ENCODE measurements at places on chromosomes 2 and 18.

DNA sequence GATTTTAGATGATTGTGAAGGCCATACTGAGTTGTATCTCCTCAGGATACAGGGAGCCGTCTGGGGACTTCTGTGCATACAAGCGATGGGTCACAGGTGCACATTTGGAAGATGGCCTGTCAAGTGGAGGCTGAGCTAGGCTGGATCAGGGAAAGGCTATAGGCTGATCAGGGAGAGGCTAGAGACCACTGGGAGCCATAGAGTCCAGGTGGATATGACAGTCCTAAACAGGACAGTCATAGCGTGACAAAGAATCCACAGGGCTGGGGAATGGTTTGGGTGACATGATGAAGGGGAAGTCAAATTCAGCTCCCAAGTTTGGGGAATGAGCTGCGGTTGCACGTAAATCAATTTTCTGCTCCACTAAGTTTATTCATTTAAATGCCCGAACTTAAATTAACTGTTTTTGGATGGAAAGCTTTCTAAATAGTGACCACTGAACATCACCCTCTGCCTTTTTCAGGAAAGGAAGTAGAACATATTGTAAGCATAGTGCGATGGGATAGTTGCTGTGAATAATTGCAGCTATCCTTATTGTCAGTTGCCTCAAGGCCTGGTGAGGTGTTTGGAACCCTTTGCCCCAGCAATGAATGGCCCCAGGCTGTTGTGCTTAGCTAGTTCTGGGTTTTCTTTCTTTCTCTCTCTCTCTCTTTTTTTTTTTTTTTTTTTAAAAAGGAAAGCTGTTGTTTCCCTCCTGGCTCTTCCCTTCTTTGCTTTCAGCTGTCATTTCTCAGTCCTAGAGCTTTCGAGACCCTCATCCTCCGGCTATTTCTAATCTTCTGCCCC is 50.5 kb downstream of the KLHL29 start:
- no peak for DNase-seq

DNA sequence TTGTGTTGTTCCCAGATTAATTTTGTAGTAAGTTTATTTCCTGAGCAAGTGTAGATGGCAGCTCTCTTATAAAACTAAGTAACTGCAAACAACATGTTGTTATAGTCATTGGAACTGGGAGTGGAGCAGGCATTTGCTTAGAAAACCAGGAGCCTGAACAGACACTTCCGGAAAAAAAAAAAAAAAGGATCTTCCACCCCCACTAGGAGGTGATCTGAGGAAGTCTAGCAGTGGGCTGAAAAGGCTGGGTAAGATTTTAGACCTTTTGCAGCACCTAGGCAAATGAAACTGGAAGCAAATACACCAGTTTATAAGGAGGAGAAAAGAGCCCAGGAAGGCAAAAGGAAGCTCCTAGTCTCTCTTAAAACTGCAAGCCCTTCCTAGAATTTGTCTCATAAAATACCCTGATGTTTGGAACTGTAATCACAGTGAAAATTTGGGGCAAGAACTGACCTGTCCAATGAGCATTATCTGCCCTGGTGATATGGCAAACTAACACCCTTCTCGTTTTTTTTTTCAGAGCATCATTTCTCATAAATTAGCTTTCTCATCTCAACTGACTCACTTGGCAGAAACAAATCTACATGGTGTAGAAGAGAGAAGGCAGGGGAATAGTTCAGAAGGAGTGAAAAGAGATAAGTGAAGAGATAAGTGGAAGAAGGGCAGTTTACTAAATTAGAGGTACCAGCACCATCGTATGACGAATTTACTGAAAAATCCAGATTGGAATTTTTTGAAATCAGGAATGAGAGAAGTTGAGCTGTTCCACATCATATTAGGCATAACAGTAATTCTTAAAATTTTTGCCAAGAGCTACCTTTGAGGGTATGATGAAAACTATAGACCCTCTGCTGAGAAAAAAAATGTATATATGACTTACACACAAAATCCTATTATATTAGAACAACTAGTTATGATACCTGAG is 4.2 kb upstream of the CCNYL1 start:
- DNase-seq = no peak

- DNase-seq = no peak
These were observed 27.2 kb downstream of the MARCO start for GRCh38 chr2:118968961-118969733.

DNA sequence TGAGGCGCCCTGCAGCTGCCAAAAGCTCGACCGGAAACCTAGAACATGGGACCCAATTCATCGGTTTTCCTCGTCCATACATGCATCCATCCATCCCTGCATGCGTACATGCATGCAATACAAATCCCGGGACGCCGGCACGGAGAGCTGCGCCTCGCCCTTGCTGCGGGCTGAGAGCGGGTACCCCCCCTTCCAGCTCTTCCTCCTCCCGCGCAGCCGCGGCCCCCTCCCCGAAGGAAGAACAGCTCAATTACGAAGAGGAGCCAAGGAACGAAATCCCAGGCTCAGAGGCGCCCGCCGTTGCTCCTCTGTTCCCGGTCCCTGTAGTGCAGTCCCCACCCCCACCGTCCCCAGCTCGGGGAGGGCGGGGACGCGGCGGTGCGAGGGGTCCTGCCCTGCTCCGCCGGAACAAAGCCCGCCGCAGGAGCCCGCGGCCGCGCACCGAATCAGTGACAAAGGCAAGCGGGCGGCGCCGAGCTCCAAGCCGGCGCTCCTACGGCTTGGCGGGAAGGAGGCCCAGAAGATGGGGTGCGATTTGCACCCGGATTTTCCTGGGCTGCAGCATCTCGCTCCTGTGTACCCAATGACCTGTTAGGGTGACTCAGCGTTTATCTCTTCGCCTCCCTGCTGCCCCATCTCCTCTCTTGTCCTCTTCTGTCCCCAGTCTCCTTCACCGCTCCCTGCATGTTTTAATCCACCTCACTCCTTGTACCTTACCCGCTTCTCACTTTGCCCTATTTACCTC is 8.9 kb upstream of the POU3F3 start:
- no peak for DNase-seq

DNA sequence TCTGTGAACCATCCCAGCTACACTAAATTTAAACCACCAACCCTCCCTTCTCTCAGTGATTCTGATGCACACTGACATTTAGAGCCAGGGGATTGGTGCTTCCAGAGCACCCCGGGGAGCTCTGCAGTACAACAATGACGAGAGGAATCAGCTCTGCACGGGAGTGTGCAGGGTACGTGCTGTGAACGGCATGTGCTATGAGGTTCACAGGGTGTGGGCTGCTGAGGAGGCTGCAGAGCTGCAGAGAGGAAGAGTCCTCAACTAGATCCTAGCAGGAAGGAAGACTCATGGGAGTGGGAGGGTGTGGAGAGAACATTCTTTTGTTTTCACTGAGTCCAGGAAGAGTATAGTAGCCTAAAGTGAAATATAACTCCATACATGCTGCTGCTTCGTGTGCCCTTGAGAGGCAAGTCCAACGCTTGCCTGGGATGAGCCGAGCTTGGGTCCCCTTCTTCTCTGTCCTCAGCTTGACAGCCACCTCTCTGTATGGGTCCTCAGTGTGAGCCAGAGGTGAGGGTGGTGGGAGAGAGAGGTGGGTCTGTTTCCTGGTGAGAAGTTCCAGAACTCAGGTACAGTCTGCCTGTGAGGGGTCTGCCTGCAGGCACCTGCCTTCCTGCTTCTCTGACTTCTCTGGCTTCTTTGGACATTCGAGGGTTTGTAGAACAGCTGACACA is 118.8 kb downstream of the CTIF start:
- no peak for DNase-seq

DNA sequence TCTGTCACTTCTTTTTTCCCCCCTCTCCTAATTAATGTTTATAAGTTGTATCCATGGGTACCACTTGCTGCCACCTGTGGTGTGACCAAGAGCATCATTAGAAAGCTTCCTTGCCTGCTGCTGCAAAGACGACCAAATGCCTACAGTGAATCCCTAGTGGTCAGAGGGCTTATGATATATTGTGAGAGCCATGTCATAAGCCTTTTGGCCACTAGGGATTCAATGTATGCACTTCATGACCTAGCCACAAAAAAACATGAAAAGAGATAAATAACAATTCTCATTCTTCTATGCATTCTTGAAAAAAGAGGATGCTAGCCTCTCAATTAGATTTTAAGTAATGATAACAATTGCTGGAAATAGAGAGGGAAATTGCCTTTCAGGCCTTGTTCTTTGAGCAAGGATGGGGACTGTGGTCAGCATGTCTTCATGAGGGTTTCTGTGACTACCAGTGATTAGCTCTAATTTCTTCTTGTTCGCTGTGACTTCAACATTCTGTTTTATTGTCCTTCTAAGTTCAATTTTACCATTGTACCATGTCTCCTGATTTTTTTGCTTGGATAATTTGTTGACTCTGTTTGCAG is 435.3 kb downstream of the TGIF1 start:
- no peak for DNase-seq

DNA sequence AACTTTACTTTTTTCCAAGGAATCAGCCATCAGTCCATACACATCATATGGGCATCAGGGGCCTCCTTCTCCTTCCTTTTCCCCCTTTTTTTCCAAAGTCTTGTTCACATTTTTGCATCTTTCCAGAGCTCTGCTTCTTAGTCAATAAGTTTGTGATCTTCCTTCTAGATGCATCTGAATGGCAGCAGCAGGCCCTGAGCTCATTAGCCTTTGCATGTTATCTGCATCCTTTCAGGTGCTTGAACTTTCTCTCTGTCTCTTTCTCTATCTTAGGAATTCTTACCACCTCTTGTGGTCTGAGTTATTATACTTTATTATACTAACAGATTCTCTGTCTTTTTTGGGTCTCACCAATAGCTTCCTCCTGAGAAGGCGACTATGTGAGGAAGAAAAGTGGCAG is 312.4 kb upstream of the FANCL start:
- no peak for DNase-seq

DNA sequence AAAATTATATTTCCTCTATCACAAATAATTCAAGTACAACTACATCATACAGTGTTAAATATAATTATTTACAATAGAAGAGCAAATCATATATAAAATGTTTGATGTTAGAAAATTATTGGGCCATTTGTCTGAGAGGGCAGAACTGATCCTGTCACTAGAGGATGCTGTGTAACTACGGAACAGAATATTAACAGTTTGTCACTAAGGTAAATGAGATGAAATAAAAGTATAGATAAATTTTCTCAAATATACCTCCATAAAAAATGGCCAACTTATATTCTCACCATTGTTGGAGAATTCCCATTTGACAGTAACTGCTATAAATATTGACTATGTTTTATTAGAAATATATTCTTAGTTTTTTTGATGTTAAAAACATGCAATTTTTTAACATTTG is 1067.4 kb upstream of the DDX18 start:
- no peak for DNase-seq

- no peak for DNase-seq
These were observed 141.7 kb downstream of the GLI2 start for GRCh38 chr2:120877409-120877808.

DNA sequence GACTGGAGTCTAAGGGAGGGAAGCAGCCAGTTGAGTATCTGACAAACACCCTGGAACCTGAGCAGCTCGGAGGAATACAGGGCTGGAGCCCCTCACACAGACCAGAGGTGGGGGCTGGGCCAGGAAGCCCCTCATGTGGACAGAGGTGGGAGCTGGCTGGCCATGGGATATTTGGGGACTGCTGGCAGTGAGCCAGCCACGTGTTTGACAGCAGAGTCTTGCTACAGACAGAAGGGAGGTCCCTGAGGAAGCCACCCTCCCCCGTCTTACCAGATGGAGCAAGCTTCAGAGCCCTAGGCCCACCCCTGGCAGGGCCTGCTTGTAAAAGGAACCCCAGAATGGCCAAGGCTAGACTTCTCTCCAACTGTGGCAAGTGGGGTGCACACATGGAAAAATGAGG is 3.6 kb upstream of the MTERF4 start:
- no peak for DNase-seq

GRCh38 chr2:8680822-8681760 is 765 bp upstream of the ID2 start:
- DNase-seq = peak; percentile 78

GRCh38 chr2:177733322-177733855 is 339.2 kb downstream of the PDE11A start:
- DNase-seq = no peak

DNA sequence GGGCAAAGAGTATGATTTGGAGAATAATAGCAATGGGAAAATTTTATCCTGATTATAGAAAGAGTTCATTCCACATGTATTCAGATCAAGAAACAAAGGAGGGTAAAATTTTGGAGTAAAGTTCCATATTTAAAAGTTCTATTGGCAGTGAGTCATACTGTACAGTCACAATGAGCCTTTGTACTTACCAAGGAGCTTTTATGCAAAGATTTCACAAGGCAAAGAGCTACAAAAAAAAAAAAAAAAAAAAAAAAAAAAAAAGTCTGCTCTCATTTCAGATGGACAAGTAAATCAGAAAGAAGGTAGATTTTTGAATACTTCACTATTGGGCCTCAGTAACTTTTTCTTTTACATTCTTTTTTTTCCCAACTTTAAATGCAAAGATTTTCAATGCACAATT is 1802.2 kb upstream of the PIK3C3 start:
- no peak for DNase-seq

- DNase-seq = no peak
These were observed 89.6 kb downstream of the PRELID3A start for GRCh38 chr18:12497296-12497695.

DNA sequence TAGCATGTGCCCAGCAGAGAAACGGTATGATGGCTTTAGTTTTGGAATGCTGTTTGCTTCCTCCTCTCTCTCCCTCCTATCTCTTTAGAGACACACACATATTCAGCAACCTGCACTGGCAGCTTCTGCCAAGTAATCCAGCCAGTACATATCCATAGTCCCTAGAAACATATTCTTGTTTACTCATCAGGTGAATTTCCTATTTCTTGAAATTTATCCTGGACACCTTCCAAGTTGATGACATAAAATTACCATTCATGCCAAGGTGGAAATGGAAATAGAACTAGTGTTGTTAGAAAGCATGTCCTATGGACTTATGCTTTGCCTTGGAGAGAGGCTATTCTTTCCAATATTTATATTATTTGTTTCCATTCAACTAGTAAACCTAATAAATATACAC is 50.9 kb upstream of the RGPD4 start:
- DNase-seq = no peak

DNA sequence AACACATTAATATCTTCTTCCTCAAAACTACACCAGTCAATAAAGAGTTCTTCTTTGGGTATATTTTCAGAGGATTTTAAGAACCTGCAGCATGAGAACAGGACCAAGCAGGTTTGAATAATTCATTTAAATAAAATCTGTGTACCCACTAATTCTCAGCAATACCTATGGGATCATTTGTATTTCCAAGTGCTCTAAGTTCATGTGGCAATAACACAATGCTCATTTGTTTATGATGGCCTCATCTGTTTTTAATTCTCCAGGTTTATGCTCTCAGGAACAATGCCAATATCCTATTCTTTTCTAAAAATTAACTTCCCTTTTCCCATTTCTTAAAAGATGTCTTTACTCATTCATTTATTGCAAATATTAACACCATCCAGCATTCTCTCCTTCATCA is 264.7 kb downstream of the METTL4 start:
- DNase-seq = no peak

GRCh38 chr2:199364153-199364552 is 93.6 kb downstream of the SATB2 start:
- no peak for DNase-seq

- no peak for DNase-seq
These were observed 349.8 kb downstream of the TNS1 start for GRCh38 chr2:217652761-217653639.

All from DMS 273 treated with DMSO at 0.1 percent for 48 hours (cell line).